GM23248 (cell line): ENCODE measurements at places on chromosomes 1 and 21. TPM values are rescaled to one million over a fixed set of nuclear protein-coding genes. Genes with fewer than 3 reads are reported as not detected.

DNA sequence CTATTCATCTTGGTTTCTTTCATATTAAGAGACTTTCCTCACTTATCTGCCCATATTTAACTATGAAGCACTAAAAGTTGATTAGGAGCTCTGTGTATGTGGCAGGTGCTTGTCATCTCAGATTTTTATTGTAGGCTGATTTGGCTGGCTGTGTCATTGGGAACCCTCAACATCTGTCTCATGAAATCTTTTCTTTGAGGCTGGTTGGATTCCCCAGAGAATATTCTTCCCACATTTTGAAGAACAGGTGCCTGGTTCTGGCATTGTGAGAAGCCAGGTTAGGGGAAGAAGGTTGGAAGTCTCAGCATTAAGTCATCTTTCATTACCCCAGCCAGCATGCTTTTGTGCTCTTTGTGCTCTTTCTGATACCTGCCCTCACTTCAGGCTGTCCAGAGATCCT is 37.1 kb downstream of the EEIG2 start:
- H3K4me3 ChIP-seq = no peak overlapping the region
- DNase-seq = no peak
- 0 out of 2 replicates have a peak, but pooled peaks cover 14% of the 10 kb centered on the region for H3K4me1 ChIP-seq
- H3K27me3 ChIP-seq = no peaks in the 10 kb centered on the region

GRCh38 chr1:43524804-43525203 is 5.9 kb upstream of the PTPRF start:
- no peak overlapping the region for H3K4me3 ChIP-seq
- H3K27ac ChIP-seq = no peak overlapping the region
- 0 out of 2 replicates have a peak, but pooled peaks cover 8% of the 10 kb centered on the region for H3K4me1 ChIP-seq
- H3K36me3 ChIP-seq = no peaks in the 10 kb centered on the region

DNA sequence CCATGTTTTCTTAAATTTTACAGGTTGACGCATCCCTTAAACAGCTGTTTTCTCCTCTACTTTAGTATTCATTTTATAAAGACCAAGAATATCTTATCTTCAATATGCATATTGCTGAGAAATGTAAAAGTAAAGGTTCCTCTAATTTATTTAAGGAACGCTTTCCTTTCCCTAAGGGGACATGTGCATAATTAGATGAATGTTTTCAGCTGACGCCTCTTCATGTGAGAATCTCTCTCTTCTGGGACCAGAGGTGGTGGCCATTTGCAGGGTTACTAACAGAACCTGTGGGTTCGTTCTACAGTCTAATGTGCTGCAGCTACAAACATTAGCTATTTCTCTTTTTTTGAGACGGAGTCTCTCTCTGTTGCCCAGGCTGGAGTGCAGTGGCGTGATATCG is 147.7 kb upstream of the L1TD1 start:
- no peak overlapping the region for H3K27ac ChIP-seq
- no peaks in the 10 kb centered on the region for H3K36me3 ChIP-seq
- no peaks in the 10 kb centered on the region for H3K4me1 ChIP-seq

GRCh38 chr1:69967245-69967766 is 238.1 kb downstream of the LRRC40 start:
- DNase-seq = peak; percentile 38
- H3K36me3 ChIP-seq = no peaks in the 10 kb centered on the region
- H3K4me3 ChIP-seq = no peak overlapping the region
- no peaks in the 10 kb centered on the region for H3K4me1 ChIP-seq

- DNase-seq = peak; percentile 82
- peak overlapping the region; percentile 96 for H3K4me3 ChIP-seq
- no peaks in the 10 kb centered on the region for H3K36me3 ChIP-seq
- peak overlapping the region; percentile 87 for H3K27ac ChIP-seq
- H3K4me1 ChIP-seq = peaks cover 26% of the 10 kb centered on the region
- H3K27me3 ChIP-seq = no peaks in the 10 kb centered on the region
Observed at GRCh38 chr1:203628201-203629015, 1.8 kb downstream of the ATP2B4 start.

- H3K27me3 ChIP-seq = no peaks in the 10 kb centered on the region
- H3K36me3 ChIP-seq = no peaks in the 10 kb centered on the region
- peak overlapping the region; percentile 64 for H3K27ac ChIP-seq
- DNase-seq = peak; percentile 51
- no peak overlapping the region for H3K4me3 ChIP-seq
- H3K4me1 ChIP-seq = peaks cover 25% of the 10 kb centered on the region
Observed at GRCh38 chr1:240765732-240766363, 153.9 kb upstream of the GREM2 start.

DNA sequence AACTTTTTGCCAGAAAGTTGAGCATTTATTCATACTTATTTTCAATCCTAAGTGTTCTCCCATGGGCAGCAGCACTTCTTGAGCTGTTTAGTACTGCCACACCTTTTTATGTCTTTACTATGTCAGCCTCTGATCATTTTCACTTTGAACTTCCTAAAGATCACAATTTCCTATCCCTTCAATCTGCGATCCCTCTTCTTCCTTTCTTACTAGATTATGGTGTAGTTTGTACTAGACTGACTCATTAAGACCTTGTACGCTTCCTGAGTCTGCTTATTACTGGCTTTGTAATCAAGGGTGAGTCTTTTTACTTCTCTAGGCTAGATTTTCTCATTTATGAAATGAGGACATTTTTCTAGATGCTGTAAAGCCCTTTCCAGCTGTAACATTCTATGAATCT is 55.1 kb downstream of the LRIG2 start:
- no peak overlapping the region for H3K27ac ChIP-seq
- DNase-seq = no peak
- H3K4me3 ChIP-seq = no peak overlapping the region
- H3K36me3 ChIP-seq = peaks cover 47% of the 10 kb centered on the region

DNA sequence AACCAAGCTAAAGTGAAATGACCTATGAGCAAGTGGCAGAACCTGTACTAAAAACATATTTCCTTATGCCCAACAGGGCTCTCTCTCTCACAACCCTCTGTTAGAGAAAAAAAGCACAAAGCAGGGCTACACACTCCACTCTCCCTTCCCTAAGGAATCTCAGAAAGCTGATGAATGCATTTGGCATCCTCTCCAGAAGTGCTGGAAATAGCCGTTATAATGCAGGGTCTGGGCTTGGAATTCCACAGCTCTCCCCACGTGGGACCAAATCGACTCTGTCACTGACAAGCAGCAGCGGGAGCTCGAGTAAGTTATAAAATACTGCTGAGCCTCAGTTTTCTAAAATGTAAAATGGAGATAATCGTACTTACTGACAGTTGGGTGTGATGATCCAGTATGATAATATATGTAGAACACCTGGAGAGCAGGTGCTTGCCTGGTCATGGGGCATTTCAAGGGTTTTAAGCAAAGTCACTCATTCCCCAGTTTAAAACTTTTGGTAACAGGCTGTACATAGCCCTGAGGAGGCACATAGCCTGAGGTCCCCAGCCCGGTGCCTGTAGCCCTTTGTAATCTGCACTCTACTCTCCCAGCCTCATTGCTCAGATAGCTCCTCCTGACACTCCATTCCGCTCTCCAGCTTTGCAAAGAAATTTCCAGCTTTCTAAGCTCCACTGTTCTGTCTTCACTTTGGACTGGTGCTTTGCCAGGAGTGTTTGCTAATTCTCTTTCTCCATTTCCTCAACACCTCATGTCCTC is 175.6 kb upstream of the DAB1 start:
- DNase-seq = peak; percentile 15
- H3K36me3 ChIP-seq = no peaks in the 10 kb centered on the region
- no peak overlapping the region for H3K4me3 ChIP-seq
- no peaks in the 10 kb centered on the region for H3K4me1 ChIP-seq

DNA sequence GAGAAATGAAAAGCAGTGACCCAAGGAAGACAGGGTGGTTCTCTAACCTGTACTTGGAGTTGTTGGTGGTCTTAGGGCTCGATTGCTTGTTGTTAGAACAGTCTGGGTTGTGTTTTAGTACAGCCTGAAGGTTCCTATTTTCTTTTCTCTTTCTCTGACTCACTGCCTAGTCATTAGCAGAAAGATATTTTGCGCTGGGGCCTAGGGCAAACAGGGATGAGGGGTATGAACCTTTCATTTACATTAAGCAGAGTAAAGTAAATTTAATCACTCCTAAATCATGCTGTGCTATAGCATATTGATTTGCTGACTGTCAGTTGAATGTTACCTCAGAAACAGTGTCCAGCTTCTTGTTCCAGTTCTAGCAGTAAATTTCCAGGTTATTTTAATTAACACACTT is 197.2 kb downstream of the RWDD3 start:
- H3K36me3 ChIP-seq = no peaks in the 10 kb centered on the region
- DNase-seq = no peak
- no peaks in the 10 kb centered on the region; the same call in 1 of the 2 replicates for H3K27me3 ChIP-seq
- H3K4me3 ChIP-seq = no peak overlapping the region
- H3K4me1 ChIP-seq = no peaks in the 10 kb centered on the region

OR2T5 gene
- polyA plus RNA-seq = not detected in 2 replicates

SUSD4 gene
- polyA plus RNA-seq = 0.49 and 1.1 TPM in 2 replicates

DNA sequence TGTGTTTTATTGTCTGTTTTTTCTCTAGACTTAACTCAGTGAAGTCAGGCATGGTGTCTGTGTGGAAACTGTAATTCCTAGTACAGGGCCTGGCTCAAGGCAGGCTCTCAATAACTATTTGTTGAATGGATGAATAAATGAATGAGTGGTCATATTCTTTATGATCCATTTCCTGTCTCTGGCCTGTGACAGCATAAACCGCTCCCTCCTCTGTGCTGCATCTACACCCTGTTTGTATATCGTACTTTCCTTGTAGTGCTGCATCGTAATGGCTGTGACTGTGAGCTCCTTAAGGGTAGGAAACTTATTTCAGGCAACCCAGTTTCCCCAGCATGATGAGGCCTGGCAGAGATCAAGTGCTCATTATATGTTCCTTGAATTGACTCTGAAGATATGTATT is 337.5 kb upstream of the USP24 start:
- H3K4me1 ChIP-seq = no peaks in the 10 kb centered on the region
- H3K27ac ChIP-seq = no peak overlapping the region
- DNase-seq = no peak
- no peaks in the 10 kb centered on the region for H3K27me3 ChIP-seq
- no peak overlapping the region for H3K4me3 ChIP-seq

LCE1A gene
- polyA plus RNA-seq = not detected in 2 replicates

GRCh38 chr21:38679534-38679933 is 126.2 kb upstream of the ETS2 start:
- peak; percentile 83 for DNase-seq
- peak overlapping the region; percentile 25; the same call in 1 of the 2 replicates for H3K27ac ChIP-seq
- no peaks in the 10 kb centered on the region for H3K36me3 ChIP-seq
- H3K4me1 ChIP-seq = peaks cover 20% of the 10 kb centered on the region
- H3K4me3 ChIP-seq = peak overlapping the region; percentile 38; the same call in 1 of the 2 replicates

TRIM17 gene
- polyA plus RNA-seq = 0.26 and 0.43 TPM in 2 replicates

DNA sequence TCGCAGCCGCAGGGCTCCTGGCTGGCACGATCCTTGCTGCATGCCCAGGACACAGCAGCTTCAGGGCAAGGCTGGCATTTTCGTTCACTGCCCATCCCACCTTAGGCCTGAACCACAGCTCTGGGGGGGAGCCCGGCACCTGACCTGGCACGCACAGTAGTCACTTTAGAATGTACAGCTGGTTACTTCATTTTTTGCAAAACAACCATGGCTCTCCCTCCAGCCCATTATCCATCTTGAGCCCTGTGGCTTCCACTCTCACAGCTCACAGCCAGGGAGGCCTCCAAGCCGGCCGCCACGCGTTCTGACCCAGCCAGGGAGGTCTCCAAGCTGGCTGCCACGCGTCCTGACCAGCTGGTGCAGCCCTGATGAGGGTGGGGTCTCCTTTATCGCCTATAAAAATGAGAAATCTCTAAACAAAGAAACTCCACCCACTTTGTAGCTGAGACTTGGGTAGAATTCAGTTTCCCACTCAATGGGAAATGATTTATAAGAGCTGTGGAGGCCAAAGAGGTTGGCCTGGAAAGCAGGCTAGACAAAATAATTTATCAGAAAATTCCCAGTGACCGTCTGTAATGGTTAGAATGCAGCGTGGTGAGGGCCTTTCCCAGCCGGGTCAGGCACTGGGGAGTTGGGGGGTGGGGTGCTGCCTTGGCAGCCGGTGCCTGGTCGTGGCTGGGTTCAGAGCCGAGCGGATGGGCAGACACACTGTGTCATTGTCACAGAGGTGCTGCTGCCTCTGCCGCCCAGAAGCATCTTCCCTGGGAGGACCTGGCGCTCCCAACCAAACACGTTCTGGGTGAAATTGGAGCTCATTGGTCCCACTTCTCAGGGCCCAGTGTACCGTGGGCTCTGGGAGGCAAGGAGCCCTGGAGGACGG is 54.6 kb upstream of the ACTRT2 start:
- no peak overlapping the region for H3K4me3 ChIP-seq
- H3K4me1 ChIP-seq = no peaks in the 10 kb centered on the region
- no peak overlapping the region for H3K27ac ChIP-seq
- H3K27me3 ChIP-seq = no peaks in the 10 kb centered on the region

SH2D2A gene
- 0.43 and 0.96 TPM in 2 replicates for polyA plus RNA-seq

TLCD4 gene
- polyA plus RNA-seq = 0.08 TPM in 1 of 2 replicates, not detected in the other

DNA sequence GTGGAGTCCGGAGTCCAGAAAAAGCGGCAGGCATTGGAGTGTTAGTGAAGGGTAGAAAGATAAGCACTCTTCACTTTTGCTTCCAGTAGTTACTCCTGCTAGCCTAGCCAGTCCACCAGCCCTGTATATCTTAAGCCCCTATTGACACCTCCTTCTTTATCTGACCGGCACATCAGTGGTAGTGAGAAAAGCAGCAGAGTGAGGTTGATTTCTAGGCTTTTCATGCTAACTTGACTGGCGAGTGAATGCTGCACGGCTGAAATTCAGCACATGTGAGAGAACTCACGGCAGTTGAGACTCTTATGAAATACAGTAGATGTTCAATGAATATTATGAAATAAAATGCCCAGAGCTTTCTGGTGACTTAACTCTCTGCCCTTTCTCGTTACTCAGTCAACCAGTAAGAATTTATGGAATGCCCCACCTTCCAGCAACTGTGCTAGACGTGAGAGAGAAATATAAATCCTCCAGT is 128.2 kb downstream of the CACHD1 start:
- DNase-seq = peak; percentile 83
- H3K27ac ChIP-seq = no peak overlapping the region
- H3K4me1 ChIP-seq = peaks cover 26% of the 10 kb centered on the region
- peak overlapping the region; percentile 61 for H3K4me3 ChIP-seq

CNR2 gene
- not detected in 2 replicates for polyA plus RNA-seq

DNA sequence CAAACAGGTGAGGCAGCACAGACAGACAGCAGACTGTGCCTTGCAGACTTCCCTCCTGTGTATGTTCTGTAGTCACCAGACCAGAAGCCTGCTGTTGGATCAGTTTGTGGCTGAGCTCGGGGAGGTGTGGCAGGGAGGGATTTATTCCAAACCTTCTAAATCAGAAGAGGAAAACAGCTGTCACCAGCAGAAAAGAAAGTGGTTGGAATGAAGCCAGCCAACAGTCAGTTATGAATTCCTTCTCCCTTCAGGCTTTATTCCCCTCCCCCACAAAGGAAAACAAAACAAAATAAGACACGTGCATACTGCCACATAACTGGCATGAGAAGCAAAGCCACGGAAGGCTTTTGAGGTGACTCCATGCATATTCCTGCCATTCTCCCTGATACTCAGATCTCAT is 19.0 kb upstream of the PIGV start:
- peaks cover 39% of the 10 kb centered on the region for H3K36me3 ChIP-seq
- H3K4me3 ChIP-seq = no peak overlapping the region
- no peaks in the 10 kb centered on the region for H3K27me3 ChIP-seq
- no peak overlapping the region for H3K27ac ChIP-seq

THEM4 gene
- polyA plus RNA-seq = 17.9 and 19.0 TPM in 2 replicates
